ENCODE measurements at places on chromosomes 16 and 17.

- no peak for DNase-seq
Observed at GRCh38 chr16:80803339-80804055, 901 bp downstream of the CDYL2 start.

- no peak for DNase-seq
Observed at GRCh38 chr17:31715446-31715845, 143.6 kb downstream of the COPRS start.

DNA sequence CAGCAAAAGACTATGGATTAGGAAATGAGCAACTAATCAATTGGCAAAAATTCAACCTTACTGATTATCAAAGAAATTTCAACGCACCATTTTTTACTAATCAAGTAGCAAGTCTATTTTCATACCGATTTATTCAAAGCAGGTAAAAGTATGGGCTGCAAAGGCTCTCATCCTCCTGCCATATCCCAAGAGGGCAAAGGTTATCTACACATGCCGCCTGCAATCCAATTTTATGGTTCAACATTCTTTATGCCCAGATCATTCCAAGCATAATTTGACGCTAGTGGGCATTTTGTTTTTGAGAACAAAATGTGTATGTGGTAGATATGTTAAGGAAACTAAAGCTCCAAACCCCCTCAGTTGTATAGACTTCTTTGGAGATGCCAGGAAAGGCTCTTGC lies 270.6 kb downstream of the MAF start:
- no peak for DNase-seq

DNA sequence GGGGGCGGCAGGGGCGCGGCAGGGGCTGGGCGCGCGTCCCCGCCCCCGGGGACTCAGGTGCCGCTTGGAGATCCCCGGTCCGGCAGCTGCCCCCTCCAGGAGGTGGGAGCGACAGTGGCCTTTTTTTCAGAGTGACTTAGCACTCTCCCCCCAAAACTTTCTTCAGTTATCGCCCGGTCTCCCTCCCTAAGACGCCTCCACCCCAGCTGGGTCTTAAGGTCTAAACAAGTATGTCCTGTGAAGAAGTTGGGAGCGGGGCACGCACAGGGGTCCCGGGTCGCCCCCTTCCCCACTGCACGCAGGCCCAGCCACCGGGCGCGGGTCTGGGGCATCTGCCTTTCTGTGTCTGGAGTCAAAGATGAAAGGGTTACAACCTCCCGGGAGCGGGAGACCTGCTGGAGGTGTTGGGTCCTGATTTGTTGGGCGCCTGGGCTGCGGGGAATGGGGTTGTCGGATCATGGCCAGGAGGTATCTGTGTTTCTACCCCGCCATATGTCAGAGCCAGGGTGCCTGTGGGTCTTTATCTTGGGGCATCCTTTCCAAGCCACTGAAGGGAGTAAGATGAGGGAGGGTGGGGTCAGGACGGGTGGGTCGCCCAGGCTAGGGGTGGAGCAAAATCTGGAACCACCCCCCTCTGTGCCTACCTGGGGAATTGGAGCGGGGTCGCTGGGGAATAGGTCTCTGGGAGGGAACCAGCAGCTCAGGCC lies 757 bp downstream of the FMNL1 start:
- no peak for DNase-seq

GRCh38 chr17:11719856-11720255 lies 121.6 kb downstream of the DNAH9 start:
- DNase-seq, result no peak

GRCh38 chr16:2587891-2588565 lies 50.2 kb downstream of the PDPK1 start:
- no peak for DNase-seq

DNA sequence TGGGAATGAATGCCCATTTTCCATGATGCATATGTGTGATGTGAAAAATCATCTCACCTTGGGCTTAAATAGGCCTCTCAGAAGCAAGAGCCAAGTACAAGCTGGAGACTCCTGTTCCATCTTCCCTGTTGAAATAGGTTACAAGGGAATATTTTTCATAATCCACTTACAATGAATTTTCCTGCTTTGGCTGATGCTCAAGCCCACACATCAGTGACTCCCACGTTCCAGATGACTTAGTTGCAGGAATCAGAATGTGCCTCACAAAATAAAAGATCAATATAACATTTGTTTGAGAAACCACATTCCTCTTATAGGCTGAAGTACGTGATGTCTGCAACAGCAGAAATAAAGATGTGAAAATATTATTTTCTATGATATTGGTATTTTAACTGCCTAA lies 24.1 kb downstream of the ANKFN1 start:
- no peak for DNase-seq
